Gastrocnemius medialis (tissue), 4 donors: ENCODE measurements at places on chromosomes 1 and 21. TPM values are rescaled to one million over a fixed set of nuclear protein-coding genes. Genes with fewer than 3 reads are reported as not detected.
A peak's percentile ranks its signal among the peaks of the same experiment; 100 is the strongest.

Gene ROR1
- 2.5 TPM for total RNA-seq

Gene C1orf210
- total RNA-seq, result not detected

Gene AMY1B
- total RNA-seq, result not detected

Gene IRF6
- total RNA-seq, result 1.7 TPM

Gene LCE2C
- total RNA-seq, result not detected

Gene UTS2
- not detected for total RNA-seq

DNA sequence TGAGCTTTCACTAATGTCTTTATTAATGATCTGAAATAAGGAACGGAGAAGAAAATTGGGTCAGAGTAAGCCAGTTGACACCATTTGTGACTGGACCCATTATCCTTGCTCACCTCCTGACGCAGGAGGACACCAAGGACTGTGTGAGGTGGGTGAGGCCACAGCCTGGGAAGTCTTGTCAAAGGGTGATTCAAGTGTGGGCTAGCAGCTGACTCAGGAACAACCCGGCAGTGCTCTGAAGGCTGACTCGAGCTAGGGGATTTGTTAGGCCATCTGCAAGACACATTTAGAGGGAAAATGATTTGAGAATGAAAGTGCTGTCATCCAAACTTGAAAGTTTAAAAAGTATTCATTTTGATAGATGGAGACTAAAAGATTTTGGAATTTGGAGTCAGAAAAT is 21.2 kb downstream of the PRRX1 start:
- H3K4me3 ChIP-seq, result no peak overlapping the region
- H3K36me3 ChIP-seq, result no peaks in the 10 kb centered on the region
- no peaks in the 10 kb centered on the region for H3K27me3 ChIP-seq

- DNase-seq, result no peak
- H3K4me3 ChIP-seq, result no peak overlapping the region
- no peaks in the 10 kb centered on the region for H3K36me3 ChIP-seq
- no peak overlapping the region for H3K27ac ChIP-seq
These were observed 124.4 kb upstream of the PLPPR4 start for GRCh38 chr1:99139876-99140275.

- peaks cover 18% of the 10 kb centered on the region for H3K36me3 ChIP-seq
- H3K4me1 ChIP-seq, result peaks cover 6% of the 10 kb centered on the region
- DNase-seq, result no peak
- H3K4me3 ChIP-seq, result no peak overlapping the region
- no peak overlapping the region for H3K27ac ChIP-seq
- no peaks in the 10 kb centered on the region for H3K27me3 ChIP-seq
These were observed 26.3 kb downstream of the SLC37A1 start for GRCh38 chr21:42539931-42540343.

DNA sequence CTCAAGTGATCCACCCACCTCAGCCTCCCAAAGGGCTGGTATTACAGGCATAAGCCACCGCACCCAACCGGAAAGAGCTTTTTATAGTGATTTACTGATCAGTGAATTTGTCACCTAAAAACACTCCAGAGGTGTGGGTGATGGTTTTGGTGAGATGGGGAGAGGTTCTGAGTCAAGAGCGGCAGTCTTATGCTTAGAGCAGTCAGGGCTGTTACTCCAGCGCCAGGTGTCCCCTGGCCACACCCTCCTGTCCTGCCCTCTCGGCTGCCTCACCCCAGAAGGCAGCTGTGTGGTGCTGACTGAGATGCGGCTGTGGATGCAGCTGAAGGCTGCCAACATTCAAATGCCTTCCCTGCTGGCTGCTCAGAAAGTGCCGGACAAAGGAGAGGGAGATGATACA is 94.5 kb upstream of the LPGAT1 start:
- DNase-seq, result no peak
- H3K27me3 ChIP-seq, result no peaks in the 10 kb centered on the region
- no peaks in the 10 kb centered on the region for H3K36me3 ChIP-seq
- H3K4me1 ChIP-seq, result no peaks in the 10 kb centered on the region
- no peak overlapping the region for H3K4me3 ChIP-seq

DNA sequence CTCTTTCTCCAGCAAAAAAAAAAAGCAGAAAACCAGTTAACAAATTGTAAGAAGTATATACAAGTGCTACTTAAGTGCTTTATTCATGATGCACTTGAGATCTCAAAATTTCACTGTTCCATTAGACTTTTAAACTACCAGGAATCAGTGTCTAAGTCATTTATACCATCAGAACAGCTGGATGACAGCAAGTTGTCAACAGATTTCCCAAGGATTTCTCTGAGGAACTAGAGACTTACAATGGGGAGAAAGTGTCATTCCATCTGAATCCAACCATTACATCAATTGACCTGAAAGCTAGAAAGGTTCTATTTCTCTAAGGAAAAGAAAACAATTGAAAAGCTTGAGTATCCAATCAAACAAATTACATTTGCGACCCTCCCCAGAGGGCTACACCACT is 43.8 kb downstream of the USH2A start:
- H3K27ac ChIP-seq, result no peak overlapping the region
- no peaks in the 10 kb centered on the region for H3K27me3 ChIP-seq
- no peak for DNase-seq
- H3K4me3 ChIP-seq, result no peak overlapping the region
- H3K36me3 ChIP-seq, result no peaks in the 10 kb centered on the region

GRCh38 chr1:212133319-212133718 is 97.8 kb downstream of the DTL start:
- H3K27ac ChIP-seq, result no peak overlapping the region
- no peaks in the 10 kb centered on the region for H3K36me3 ChIP-seq
- DNase-seq, result no peak
- H3K4me1 ChIP-seq, result no peaks in the 10 kb centered on the region
- H3K4me3 ChIP-seq, result no peak overlapping the region

GRCh38 chr1:115755456-115756370 is 12.8 kb downstream of the CASQ2 start:
- no peaks in the 10 kb centered on the region for H3K27me3 ChIP-seq
- no peaks in the 10 kb centered on the region for H3K36me3 ChIP-seq
- peak overlapping the region; percentile 87 for H3K27ac ChIP-seq
- no peak for DNase-seq
- peaks cover 65% of the 10 kb centered on the region for H3K4me1 ChIP-seq

GRCh38 chr1:64039390-64039926 is 164.0 kb upstream of the UBE2U start:
- H3K36me3 ChIP-seq, result no peaks in the 10 kb centered on the region
- H3K4me3 ChIP-seq, result no peak overlapping the region
- peaks cover 52% of the 10 kb centered on the region for H3K4me1 ChIP-seq
- H3K27ac ChIP-seq, result peak overlapping the region; percentile 84
- no peaks in the 10 kb centered on the region for H3K27me3 ChIP-seq
- peak; percentile 92 for DNase-seq

DNA sequence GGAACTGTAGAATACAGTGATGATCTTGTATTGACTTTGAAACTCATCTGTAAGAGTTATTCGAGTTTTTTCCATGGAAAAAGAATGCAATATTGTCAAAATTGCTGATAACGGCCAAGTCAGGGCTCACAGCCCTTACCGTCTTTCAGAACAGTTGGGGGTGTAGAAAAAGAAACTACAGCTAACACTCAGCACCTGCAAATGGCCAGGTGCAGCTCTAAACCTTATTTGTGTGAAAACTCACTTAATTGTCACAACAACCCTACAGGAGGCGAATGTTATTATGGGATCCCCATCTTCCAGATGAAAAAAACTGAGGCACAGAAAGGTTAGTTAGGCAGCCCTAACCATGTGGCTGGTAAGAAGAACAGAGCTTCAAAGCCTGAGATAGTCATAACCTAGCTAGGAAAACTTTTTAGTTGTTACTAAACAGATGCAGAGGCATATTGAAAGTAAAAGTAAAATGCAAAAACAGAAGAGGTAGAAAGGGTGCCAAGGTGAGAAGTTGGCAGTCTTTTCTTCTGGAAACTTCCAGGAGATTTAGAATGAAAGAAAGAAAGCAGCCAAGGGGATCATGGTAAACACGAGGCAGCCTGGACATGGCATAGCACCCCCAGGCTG is 76.4 kb downstream of the DSCAM start:
- no peaks in the 10 kb centered on the region for H3K27me3 ChIP-seq
- no peaks in the 10 kb centered on the region for H3K36me3 ChIP-seq
- DNase-seq, result no peak
- no peaks in the 10 kb centered on the region for H3K4me1 ChIP-seq

- peaks cover 19% of the 10 kb centered on the region for H3K36me3 ChIP-seq
- H3K27me3 ChIP-seq, result no peaks in the 10 kb centered on the region
- peaks cover 36% of the 10 kb centered on the region for H3K4me1 ChIP-seq
- H3K4me3 ChIP-seq, result peak overlapping the region; percentile 92
These were observed 832 bp downstream of the MRPL20 start for GRCh38 chr1:1406101-1406820.

DNA sequence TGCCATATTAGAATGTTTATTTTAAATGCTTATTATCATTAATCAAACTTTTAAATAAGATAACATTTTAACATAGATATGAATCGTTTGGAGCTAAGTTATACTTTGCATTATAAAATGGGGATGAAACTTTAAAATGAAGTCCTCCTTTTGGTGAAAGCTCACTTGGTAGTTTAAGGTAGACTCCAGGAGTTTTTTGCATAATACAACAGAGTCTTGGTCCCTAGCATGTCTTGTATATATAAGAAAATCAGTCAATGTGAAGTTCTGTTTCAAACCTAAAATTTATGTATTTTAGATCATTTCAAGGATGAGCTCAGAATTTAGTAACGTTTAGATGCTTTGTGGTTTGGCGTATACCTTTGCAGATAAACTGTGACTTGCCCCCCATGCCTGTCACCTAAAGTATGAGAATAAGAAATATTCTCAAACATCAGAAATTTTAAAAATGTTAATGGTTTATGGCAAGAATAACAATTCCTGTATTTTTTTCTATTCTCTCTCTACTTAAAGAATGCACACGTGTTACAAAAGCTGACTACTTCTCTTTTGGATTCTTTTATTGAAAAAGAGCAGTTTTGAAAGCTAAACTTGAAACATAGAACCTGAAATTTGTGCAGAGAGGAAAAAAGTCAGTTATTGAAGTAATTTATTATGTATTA is 3.8 kb downstream of the NFIA start:
- peaks cover 48% of the 10 kb centered on the region for H3K4me1 ChIP-seq
- no peaks in the 10 kb centered on the region for H3K36me3 ChIP-seq
- DNase-seq, result no peak

DNA sequence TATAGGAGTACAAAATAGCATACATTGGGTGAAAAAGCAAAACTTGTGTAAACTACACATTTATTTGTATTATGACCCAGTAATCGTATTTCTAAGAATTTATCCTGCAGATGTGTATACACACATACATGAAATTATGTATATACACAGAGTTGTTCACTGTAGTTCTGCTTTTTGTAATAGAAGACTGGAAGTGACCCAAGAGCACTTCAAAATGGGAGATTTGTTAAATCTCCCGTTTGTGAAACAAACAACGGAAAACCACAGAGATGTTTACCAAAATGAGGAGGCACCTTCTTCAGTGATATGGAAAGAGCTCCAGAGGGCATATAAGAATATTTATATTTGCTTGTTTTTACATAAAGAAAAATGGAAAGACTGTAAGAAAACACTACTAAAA is 18.0 kb upstream of the MNDA start:
- H3K4me3 ChIP-seq, result no peak overlapping the region
- H3K4me1 ChIP-seq, result no peaks in the 10 kb centered on the region
- H3K27me3 ChIP-seq, result no peaks in the 10 kb centered on the region
- H3K27ac ChIP-seq, result no peak overlapping the region
- no peaks in the 10 kb centered on the region for H3K36me3 ChIP-seq
- no peak for DNase-seq
